ENCODE measurements at places on chromosomes 7 and 10.
A peak's percentile ranks its signal among the peaks of the same experiment; 100 is the strongest.

- no peak for DNase-seq
Observed at GRCh38 chr7:138355254-138355653, 104.8 kb upstream of the TRIM24 start.

DNA sequence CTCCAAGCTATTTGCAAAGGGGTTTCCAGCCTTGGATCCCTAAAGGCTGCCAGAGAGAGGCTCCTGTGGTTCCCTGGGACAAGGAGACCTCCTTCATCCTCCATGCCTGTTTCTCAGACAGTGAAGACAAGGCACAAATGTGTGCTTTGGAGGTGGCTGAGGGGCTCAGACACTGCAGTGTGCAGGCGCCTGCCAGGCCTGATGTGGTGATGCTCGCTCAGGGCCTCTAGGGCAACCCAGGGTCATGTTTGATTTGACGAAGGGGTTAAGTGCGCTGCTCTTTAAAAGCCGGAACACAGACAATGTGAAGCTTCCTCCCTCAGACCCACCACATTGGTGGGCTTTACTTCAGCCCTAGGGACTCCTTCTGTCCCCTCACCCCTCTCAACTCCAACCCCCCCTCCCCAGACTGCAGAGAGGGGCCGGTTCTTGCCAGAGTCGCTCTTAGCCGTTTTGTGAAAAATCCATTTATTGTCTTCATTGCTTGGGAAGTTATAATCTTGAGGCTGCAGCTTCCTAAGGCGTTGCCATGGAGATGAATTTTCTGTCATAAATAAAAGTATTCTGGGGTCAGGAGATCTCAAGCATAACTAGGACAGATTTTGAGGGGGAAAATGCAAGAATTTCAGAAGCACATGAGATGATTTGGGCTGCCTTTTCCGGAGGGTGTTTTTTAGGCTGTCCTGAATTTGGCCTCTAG lies 35.8 kb downstream of the PDGFA start:
- DNase-seq = no peak

DNA sequence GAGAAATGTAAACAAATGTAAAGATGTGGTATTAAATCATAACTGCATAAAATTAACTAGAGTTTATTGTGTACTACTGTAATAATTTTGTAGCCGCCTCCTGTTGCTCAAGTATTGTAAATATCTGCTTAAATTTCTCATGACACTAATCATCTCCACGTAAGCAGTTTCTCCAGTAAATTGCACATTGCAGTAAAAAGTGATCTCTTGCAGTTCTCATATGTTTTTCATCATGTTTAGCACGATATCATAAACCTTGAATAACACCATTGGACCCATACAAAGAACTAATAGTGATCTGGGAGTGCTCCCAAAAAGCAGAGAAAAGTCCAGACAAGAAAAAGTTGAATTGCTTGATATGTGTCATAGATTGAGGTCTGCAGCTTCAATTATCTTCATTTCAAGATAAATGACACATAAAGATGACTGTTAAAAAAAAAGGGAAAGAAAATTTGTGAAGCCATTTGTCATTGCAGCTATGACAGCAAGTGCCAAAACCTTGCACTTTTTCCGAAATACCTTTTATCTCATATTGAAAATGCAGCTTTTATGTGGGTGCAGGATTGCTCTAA lies 15.3 kb downstream of the LIPA start:
- DNase-seq = no peak

- no peak for DNase-seq
Observed at GRCh38 chr10:67695555-67695954, 440 bp downstream of the CTNNA3 start.

DNA sequence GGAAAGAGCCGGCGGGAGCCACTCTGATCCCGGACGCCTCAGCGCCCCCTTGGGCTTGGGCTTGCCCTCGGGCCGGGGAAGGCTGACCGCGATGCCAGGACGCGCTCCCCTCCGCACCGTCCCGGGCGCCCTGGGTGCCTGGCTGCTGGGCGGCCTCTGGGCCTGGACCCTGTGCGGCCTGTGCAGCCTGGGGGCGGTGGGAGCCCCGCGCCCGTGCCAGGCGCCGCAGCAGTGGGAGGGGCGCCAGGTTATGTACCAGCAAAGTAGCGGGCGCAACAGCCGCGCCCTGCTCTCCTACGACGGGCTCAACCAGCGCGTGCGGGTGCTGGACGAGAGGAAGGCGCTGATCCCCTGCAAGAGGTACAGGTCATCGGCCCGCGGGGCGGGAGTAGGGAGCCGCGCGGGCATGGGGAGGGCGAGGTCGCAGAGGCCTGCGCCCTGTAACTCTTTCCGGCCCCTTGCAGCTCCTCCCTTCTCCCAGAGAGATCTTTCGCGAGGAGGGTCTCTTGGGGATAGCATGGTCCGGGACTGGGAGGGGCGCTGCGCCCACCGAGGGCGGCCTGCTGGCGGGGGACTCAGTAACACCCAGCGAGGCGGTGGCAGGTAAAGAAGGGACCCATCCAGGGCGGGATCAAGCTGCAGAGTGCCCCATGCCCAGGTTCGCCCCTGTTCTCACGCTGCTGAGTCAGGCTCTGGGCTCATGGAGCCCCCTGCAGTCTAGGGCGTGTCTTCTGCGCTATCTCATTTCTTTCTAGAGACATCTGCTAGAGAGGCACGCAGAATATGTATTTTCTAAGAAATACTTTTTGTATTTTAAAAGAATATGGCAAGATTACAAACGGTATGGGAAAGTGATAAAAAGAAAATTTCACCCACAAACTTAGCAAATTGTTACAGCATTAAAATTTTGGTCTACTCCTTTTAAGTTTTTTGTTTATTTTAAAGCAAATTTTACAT lies 687 bp downstream of the EPDR1 start:
- DNase-seq = peak; percentile 26

- no peak for DNase-seq
Observed at GRCh38 chr7:19709249-19709578, 377 bp upstream of the POLR1F start.

- no peak for DNase-seq
Observed at GRCh38 chr10:72107325-72108003, 19.1 kb upstream of the SPOCK2 start.

GRCh38 chr10:101840102-101840684 lies 3.4 kb downstream of the KCNIP2 start:
- DNase-seq = no peak

- DNase-seq = no peak
Observed at GRCh38 chr7:82183634-82184033, 259.9 kb downstream of the CACNA2D1 start.

GRCh38 chr10:71773221-71773971 lies at the start of gene VSIR:
VSIR (minus strand) TSS chr10:71773520; CDS start chr10:71773439, 81 bp downstream.
- peak; percentile 32 for DNase-seq

DNA sequence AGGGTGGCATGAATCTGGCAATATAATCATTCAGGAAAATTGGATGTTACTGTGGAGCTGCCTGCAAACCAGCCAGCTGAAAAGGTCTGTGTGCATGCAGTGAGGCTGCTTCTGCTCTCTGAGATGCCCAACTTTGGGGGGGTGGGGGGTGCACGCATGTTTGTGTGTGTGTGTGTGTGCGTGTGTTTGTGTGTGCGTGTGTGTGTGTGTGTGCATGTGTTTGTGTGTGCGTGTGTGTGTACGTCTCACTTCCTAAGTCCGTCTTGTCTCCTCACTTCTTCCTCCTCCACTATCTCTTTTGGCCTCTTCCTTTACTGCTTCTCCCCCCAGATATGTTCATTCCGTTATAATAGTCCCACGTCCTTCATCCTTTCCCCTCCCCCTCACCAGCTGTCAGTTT lies 102.9 kb upstream of the MACROH2A2 start:
- no peak for DNase-seq

DNA sequence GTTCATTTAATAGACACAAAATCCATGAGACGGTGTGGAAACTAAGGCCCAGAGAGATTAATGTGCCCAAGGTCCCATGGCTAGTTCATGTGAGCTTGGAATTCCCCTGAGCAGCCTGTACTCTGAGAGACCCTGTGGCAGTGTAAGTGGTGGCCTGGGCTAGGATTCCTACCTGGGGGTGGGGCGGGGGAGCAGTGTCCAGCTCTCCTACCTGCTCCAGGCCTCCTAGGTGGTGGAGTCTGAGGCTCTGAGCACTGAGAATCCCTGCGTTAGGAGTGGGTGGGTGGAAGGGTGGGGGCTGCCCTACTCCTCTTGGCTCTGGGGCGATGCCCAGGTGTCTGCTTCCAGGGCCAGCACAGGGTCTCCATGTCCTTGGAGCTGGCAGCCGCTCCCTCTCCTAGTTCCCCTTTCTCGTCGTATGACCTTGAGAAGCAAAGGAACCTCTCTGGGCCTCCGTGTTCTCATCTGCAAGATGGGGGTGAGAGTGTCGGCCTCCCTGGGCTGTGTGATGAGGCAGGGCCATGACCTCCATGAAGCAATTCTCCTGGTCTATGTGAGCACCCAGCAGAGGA lies 2.5 kb downstream of the SNCG start:
- no peak for DNase-seq

- DNase-seq = no peak
Observed at GRCh38 chr10:17171141-17171641, 30.3 kb downstream of the TRDMT1 start.

DNA sequence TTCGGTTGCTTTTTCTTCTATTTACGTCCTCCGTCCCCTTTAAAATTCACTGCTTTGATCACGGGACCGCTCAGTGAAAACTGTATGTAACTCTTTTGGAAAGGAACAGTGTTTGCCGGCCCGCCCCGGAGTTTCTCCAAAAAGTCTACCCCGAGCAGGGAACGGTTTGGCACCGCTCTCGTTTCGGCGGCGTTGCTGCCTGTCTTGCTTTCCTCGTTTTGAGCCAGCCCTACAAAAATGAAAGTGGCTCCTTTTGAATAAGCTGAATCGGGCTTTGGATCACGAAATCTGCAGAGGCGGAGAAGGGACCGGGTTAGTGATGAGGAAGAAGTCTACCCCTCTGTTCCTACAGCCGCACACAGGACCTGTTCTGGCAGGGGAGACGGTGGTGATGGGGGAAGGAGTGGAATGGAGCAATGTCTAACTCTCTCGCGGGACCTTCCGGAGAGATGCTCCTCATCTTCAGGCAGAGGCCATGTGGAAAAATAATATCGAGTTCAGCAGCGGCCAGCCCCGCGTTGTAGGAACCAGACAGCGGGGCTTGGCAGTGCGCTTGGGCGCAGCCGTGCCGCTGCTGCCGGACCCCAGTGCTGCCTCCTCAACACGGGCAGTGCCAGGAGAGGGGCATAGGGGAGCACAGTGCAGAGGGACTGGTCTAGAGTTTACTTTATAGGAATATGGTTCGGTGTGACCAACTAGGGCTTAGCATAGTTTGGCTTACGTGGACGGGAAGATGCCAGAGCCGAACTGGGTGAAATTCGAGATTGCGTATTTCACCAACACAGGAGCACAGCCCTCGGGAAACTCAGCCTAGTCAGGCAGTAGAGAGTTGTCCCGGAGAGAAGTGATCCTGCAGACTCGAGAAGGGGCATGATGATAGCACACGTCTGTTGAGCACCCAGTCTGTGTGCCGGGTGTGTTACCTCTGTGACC lies 1.4 kb downstream of the HTRA1 start:
- no peak for DNase-seq

GRCh38 chr10:13449296-13449695 lies 79.5 kb downstream of the BEND7 start:
- DNase-seq = no peak

DNA sequence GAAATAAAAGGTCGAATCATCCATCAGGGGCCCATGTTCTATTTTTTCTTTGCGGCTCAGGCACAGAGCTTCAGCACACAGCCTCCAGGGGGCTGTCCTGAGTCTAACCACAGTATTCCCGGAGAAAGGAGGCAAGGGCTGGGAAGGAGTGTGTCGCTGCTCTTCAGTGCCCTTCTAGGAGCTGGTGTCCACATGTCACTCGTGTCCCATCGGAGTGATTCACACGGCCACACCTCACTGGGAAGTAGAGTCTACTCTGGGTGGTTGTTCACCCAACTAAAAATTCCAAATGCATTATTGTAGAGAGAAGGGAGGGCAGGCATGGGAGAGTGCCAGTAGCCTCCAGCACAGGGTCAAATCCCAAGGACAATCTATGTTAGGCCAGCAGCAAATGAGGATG lies 114.8 kb upstream of the LANCL2 start:
- DNase-seq = no peak

DNA sequence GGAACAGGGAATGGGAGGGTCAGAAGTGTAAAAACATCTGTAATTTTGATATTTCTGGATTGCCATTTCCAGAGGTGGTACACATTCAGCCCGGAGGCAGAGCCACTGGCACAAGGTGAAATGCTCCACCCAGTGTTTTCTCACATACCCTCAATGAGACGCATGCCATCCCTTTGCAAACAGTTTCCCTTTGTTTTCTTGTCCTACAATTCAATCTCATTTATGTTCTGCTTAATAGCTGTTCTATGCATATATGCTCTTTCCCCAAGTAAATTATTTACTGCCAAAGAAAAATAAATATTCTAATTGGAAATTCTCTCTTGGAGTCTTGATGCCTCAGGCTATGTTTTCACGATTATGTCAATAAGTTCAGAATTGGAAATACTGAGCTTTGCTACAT lies 369.7 kb upstream of the AKR1E2 start:
- no peak for DNase-seq

GRCh38 chr10:22708772-22709171 lies 5.6 kb downstream of the PIP4K2A start:
- DNase-seq = no peak

- DNase-seq = no peak
Observed at GRCh38 chr7:4650433-4651047, 31.6 kb upstream of the FOXK1 start.

- DNase-seq = no peak
Observed at GRCh38 chr7:38628630-38629385, 2.4 kb downstream of the AMPH start.

- DNase-seq = peak; percentile 8
Observed at GRCh38 chr10:28722065-28722803, 44.9 kb downstream of the BAMBI start.

DNA sequence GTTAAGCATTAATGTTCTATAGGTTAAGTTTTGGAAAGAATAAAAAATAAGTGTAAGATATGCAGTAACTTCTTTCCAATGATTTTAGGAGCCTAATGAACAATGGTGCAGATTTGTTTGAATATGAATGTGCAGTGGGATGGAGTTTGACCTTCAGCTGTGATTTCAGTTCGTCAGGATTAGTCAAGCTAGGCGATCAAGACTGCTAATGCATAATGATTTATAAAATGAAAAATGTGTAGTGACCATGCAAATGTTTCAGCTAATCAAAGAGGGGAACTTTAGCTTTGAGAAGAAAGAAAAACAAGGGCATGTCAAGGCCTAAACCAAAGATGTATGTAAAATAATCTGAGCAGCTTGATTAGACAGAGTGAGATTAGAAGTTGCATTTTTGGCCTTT lies 208.5 kb downstream of the FOXP2 start:
- DNase-seq = no peak

- peak; percentile 30 for DNase-seq
Observed at GRCh38 chr10:70940834-70941568, 52.6 kb upstream of the PCBD1 start.

- no peak for DNase-seq
Observed at GRCh38 chr7:121084748-121085336, 96.3 kb downstream of the CPED1 start.

GRCh38 chr7:138008588-138009349 lies 6.9 kb upstream of the CREB3L2 start:
- peak; percentile 8 for DNase-seq

DNA sequence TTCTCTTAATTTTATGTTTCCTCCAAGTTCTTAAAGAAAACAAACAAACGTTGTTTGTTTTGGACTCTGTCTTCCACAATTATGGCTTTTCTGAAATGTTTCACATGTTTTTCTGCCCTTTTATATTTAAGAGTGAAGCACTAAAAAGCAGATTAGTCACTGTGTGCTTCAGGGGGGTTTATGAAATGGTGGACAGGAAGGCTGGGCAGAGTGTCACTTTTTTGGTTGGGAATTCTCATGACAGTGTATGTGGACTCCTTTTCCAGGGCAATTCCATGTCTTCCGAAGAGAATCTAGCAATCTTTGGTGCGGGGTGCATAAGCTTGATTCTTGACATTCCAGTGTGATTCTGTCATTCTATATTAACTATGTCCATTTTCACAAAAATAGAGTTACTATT lies 669.4 kb downstream of the PARD3 start:
- DNase-seq = no peak
